ENCODE measurements at places on chromosomes 6 and 20. TPM values are rescaled to one million over a fixed set of nuclear protein-coding genes. Genes with fewer than 3 reads are reported as not detected.

RTEL1 gene
- 8.1 TPM for total RNA-seq

BFSP1 gene
- 0.57 TPM for total RNA-seq

GRCh38 chr6:135796643-135797305 is 54.7 kb upstream of the PDE7B start:
- H3K27me3 ChIP-seq = no peaks in the 10 kb centered on the region
- H3K4me1 ChIP-seq = no peaks in the 10 kb centered on the region
- no peak for DNase-seq
- no peaks in the 10 kb centered on the region for H3K36me3 ChIP-seq
- no peak overlapping the region for H3K4me3 ChIP-seq

GRCh38 chr20:46043556-46043955 is 14.5 kb downstream of the SLC12A5 start:
- H3K4me1 ChIP-seq = no peaks in the 10 kb centered on the region
- no peaks in the 10 kb centered on the region for H3K36me3 ChIP-seq
- H3K4me3 ChIP-seq = no peak overlapping the region
- peaks cover 11% of the 10 kb centered on the region for H3K27me3 ChIP-seq

- H3K27me3 ChIP-seq = no peaks in the 10 kb centered on the region
- no peak overlapping the region for H3K27ac ChIP-seq
- H3K36me3 ChIP-seq = no peaks in the 10 kb centered on the region
- DNase-seq = no peak
- H3K4me3 ChIP-seq = no peak overlapping the region
- no peaks in the 10 kb centered on the region for H3K4me1 ChIP-seq
Observed at GRCh38 chr20:45779011-45779915, 12.4 kb downstream of the WFDC3 start.

GRCh38 chr6:163525926-163526325 is 111.4 kb downstream of the QKI start:
- no peaks in the 10 kb centered on the region for H3K4me1 ChIP-seq
- H3K4me3 ChIP-seq = no peak overlapping the region
- H3K36me3 ChIP-seq = no peaks in the 10 kb centered on the region

- no peaks in the 10 kb centered on the region for H3K27me3 ChIP-seq
- no peak overlapping the region for H3K4me3 ChIP-seq
- H3K27ac ChIP-seq = no peak overlapping the region
Observed at GRCh38 chr6:81624453-81624852, 128.0 kb downstream of the TENT5A start.

DNA sequence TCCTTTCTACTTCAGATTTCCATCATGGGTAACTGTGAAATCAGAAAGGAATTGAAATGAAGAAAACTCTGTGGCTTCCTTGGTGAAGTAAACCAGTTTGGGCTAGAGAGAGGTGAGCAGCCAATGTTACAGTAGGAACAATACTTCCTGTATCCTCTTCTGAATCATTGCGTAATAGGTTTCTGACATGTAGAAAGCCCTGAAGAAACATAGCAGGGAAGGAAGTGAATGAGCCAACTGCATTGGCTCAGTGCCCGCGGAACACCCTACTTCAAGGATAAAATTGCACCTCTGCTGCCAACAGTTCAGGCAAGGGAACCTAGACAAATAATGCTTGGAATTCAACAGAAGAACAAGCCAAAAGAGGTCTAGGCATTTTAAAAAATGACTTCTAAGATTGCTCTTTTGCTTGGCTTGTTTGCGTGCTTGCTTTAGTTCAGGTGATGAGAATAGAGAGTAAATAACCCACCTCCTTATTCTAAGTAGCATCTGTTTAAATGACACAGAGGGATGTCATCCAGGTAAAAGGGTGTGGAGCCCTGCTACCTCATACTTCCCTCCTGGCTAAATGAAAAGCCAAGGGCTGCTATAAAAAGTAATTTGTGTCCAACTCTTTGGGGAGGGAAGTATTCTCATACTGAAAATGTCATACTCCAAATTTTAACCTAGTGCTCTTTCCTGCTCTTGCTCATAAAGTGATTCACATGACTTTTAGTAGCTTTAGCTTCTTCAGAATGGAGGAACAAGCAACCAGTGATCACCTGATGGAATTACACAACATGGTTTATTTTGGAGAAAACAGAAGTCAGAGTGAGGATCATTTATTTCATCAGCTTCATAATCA is 30.0 kb upstream of the AKIRIN2 start:
- H3K27me3 ChIP-seq = no peaks in the 10 kb centered on the region
- no peak overlapping the region for H3K4me3 ChIP-seq
- peaks cover 18% of the 10 kb centered on the region for H3K4me1 ChIP-seq
- H3K27ac ChIP-seq = peak overlapping the region; percentile 90

DNA sequence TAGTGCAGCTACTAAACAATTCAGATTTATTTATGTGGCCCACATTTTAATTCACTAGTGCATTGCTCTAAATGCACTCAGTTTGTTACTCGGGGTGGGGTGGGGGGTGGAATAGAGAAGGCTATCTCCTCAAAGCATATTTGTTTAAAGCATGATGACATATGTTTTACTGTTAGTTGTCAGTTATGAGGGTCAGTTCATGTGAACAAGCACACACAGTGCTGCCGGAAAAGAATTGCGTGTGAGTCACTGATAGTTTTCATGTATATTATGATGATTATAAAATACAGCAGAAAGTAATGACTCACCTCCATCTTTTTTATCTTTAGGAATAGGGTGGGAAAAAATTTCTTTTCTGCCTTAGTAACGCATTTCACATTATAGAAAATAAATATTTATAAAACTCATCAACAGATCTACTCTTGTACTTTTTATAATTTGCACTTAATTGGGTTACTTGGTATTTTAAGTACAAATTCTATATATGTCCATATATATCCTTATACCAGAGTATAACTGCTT is 42.2 kb upstream of the STXBP5 start:
- H3K4me3 ChIP-seq = no peak overlapping the region
- no peaks in the 10 kb centered on the region for H3K4me1 ChIP-seq
- H3K36me3 ChIP-seq = no peaks in the 10 kb centered on the region
- DNase-seq = no peak

GRCh38 chr6:81144346-81144745 is 608.1 kb downstream of the TENT5A start:
- no peak overlapping the region for H3K27ac ChIP-seq
- no peaks in the 10 kb centered on the region for H3K27me3 ChIP-seq
- no peak for DNase-seq
- no peaks in the 10 kb centered on the region for H3K4me1 ChIP-seq
- no peaks in the 10 kb centered on the region for H3K36me3 ChIP-seq
- H3K4me3 ChIP-seq = no peak overlapping the region
